ENCODE measurements at places on chromosomes 4 and X.
A peak's percentile ranks its signal among the peaks of the same experiment; 100 is the strongest.

- no peak for DNase-seq
Measured at GRCh38 chr4:148216866-148217814, 225.1 kb downstream of the NR3C2 start.

DNA sequence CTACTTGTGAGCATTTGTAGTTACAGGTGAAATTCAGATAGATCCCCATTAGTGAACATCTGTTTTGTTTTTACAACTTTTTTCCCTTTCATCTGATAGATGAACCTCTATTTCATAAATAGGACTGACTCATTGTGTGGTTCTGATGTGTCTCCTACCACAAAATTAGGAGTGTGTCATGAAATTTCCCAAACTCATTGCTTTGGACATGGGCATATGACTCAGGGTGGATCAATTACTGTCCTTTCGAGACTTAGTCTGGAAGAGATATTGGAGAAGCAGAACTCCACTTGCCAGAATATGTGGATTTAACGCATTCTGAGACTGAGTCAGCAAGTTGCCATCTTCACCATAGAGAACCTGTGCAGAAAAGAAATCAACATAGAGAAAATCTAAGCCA, 53.5 kb upstream of the PCDH10 start:
- DNase-seq, result no peak

- DNase-seq, result peak; percentile 10
Measured at GRCh38 chr4:156999175-156999517, 27.5 kb upstream of the PDGFC start.

- no peak for DNase-seq
Measured at GRCh38 chr4:145283909-145284308, 103.5 kb upstream of the OTUD4 start.

DNA sequence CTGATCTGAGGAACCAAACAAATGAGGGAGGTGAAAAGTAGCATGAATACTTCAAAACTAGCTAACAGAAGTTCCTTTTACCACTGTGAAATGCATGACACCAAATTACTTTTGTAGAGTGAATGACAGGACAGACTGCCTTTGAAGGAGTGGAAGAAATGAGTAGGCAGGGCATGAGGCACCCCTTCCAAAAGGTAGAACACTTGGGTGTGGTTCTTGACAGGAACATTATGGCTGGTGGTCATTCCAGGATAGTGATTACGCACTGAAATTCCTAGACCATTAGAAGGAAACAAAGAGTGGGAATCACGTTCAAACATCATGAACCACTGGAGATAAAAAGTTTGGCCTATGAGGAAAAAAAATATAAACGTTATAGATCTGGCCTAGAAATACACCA, 4.9 kb downstream of the HUWE1 start:
- no peak for DNase-seq

GRCh38 chr4:52755426-52755825, 4.2 kb upstream of the ERVMER34-1 start:
- DNase-seq, result no peak

GRCh38 chrX:80806557-80806956, 3.1 kb downstream of the BRWD3 start:
- no peak for DNase-seq

DNA sequence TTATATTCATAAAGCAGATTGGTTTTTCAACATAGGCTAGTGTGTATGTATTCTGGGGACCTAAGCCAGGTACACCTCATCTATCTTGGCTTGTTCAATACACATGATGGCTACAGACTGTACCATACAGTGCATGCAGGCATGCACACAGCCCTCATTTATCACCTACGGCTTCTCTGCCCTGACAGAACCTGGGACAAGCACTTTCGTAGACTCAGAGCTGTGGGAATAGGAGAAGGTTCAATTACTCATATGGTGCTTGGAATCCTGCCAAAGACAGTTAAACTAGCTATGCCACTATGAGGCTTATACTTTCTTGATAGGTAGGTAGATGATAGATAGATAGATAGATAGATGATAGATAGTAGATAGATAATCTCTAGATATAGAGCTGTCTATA, 457.2 kb downstream of the GALNTL6 start:
- peak; percentile 53 for DNase-seq

- no peak for DNase-seq
Measured at GRCh38 chr4:89765966-89766365, 71.0 kb downstream of the SNCA start.

- DNase-seq, result no peak
Measured at GRCh38 chr4:119040261-119040660, 95.4 kb upstream of the MYOZ2 start.

GRCh38 chr4:48051078-48051477, 34.5 kb downstream of the NIPAL1 start:
- no peak for DNase-seq

DNA sequence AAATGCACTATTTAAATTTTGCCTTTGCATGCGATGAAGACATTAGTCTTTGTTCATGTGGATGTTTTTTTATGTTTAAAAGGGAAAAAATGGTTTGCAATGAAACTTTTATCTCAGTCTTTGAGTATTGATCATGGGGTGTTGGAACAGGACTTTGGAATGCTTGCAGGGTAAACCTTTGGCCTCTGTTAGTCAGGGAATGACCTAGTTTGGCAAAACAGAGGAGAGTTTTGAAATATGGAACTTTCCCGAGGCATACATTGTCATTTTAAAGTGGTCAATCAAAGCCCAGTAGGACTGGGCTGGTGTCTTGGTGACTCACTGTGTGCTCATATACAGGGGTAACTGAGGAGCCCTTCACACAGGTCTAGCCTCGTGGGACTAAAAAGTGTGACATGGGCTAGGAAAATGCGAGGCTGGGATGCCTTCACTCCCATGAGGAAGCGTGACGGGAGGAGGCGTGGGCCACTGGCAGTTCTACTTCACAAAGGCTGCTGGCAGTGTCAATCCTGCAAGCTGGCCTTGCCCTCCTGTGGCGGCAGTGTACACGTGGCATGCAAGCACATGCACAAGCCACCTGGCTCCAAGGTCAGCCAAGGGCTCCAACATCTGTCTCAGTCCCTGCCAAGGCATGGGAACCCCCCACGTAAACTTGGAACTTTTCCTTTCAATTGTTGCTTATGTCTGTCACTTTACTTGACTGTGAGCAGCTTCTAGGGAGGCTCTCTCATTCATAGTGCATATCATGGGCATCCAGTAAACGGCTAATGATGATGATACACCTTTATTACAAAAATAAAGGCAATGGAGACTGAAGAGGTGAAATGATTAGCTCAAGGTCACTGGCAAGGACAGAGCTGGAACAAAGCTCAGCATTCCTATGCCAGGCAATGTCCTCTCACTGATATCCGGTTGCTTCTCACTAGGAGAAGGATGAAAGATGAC, 5.2 kb upstream of the F11 start:
- DNase-seq, result no peak

GRCh38 chr4:67983333-67983732, 20.0 kb upstream of the TMPRSS11A start:
- DNase-seq, result no peak

- peak; percentile 20 for DNase-seq
Measured at GRCh38 chr4:46277165-46277951, 112.6 kb downstream of the GABRA2 start.

- no peak for DNase-seq
Measured at GRCh38 chr4:123662827-123663226, 266.2 kb downstream of the SPRY1 start.

- no peak for DNase-seq
Measured at GRCh38 chr4:8832113-8832915, 39.3 kb downstream of the HMX1 start.

- DNase-seq, result peak; percentile 61
Measured at GRCh38 chr4:139841464-139842195, 176.0 kb downstream of the MGST2 start.

DNA sequence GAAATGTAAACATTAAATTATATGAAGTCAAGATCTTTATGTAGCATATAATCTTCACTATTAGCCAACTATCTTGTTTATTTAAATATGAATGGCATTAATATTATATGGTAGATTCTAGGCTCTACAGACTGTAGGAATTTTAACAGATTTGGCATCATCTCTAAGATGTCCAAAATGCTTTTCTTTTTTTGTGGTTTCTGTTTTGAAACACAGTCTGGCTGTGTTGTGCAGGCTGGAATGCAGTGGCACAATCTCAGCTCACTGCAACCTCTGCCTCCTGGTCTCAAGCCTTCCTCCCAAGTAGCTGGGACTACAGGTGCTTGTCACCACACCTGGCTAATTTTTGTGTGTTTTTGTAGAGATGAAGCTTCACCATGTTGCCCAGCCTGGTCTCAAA, 76.2 kb downstream of the ELOVL6 start:
- DNase-seq, result no peak

DNA sequence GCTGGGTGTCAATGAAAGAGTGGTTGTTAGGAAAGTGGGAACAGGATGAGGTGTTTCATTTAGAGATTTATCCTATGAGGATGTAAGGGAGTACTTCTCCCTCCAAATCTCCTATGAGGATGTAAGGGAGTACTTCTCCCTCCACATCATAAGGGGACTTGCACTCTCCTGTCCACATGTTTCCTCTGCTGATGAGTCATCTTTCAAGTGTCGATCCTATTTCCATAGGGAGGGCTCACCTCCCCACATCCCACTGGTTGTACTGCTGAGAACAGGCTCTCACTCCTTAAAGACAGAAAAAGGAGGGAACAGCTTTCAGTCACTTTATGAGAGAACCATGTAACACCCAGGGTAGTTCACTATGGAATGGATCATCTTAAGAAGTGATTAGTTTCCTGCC, 65.0 kb downstream of the INPP4B start:
- no peak for DNase-seq

- no peak for DNase-seq
Measured at GRCh38 chr4:182589100-182589499, 328.1 kb downstream of the DCTD start.

DNA sequence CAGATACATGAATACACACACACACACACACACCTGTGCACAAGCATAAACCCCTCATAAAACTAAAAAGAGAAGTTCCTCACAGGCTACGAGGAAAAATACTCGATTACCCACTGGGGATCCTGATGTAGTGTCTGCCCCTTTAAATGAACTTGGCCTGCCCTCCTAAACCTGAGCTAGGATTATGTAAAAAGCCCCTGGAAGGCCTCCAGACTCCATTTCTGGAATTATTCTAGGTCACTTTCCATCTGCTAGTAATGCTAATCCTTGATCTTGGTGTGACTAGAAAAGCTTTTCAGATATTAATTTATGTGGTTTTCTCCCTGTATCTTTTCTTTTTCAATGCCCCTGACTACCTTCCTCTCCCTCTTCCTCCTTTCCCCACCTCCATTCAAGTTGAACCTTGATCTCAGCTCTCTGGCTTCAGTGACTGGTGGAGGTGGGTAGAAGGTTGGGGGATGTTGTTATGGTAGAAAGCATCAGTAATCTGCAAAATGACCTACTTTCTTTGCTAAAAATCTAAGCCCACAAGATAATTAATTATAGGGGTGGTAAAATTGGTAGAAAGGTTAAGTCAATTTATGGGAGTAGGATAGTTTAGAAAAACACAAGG, 25.5 kb upstream of the ZNF330 start:
- DNase-seq, result no peak

GRCh38 chr4:165394275-165394674, 15.5 kb downstream of the CPE start:
- no peak for DNase-seq

DNA sequence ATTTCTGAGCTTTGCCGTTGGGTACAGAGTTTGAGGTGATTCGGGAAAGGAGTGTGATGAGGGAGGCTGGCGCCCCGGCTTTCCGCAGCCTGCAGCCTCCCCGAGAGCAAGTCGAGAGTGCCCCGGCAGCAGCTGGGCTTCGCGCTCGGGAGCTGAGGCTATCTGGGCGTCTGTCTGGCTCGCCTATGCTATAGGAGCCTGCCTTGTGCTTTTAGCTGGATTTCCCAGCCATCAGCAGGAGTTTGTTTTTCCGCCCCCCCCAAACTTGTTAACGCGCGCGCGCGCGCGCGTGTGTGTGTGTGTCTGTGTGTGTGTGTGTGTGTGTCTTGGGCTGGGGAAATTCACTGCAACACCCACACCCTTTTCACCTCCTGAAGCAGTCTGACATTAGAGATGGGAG, 765 bp upstream of the DGKK start:
- DNase-seq, result no peak

GRCh38 chr4:71429106-71429505, 90.3 kb downstream of the SLC4A4 start:
- no peak for DNase-seq

DNA sequence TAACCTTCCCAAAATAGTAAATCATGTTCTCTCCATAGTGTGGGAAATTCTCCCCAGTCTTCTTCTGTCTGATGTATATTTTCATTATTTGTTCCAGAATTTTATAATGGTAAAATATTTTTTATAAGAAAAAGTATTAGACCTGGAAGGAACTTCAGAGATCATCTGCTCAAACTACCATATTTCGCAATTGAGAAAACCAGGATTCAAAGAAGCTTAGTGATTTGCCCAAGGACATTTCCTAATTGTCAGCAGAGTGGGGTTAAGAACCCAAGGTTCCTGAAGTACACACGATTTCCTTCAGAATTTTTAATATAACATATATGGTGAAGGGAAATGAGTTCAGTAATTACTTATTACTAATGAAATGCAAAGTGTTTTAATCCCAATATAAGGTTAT, 24.1 kb downstream of the OCIAD1 start:
- no peak for DNase-seq
